ENCODE measurements at places on chromosomes 16 and 17. TPM values are rescaled to one million over a fixed set of nuclear protein-coding genes. Genes with fewer than 3 reads are reported as not detected.

The BCO1 gene
- total RNA-seq = 1.5 TPM

The CLEC10A gene
- total RNA-seq = not detected

The CHST5 gene
- not detected for total RNA-seq

The CD68 gene
- 39.7 TPM for total RNA-seq

The DNAH3 gene
- 0.07 TPM for total RNA-seq

The PRAC1 gene
- not detected for total RNA-seq

The GNAO1 gene
- total RNA-seq = 0.51 TPM

The CD2BP2 gene
- 63.4 TPM for total RNA-seq

All from A549 treated with RU486 at 1 μM for 4 hours (cell line).